ENCODE measurements at places on chromosomes 7 and 10.

GRCh38 chr7:77353911-77354310 lies 62.2 kb downstream of the GSAP start:
- no peak for DNase-seq

DNA sequence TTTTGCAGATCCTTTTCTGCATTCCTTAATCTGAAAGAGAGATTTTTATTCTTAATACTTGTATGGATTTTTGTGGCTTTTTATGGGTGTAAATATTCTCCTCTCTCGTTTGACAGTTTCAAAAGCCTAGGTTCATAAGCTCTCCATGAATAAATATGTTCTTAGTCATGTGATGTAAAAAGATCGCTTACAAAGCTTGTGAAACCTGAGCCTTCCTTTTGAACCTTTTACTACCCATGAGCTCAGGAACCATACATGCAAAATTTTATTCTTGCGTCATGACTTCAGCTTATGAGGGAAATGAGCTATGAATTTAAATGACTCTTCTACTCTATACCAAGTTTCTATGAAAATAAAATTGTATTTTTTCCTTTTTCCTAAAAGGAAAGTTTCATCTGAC lies 98.7 kb downstream of the POLL start:
- DNase-seq, result no peak

DNA sequence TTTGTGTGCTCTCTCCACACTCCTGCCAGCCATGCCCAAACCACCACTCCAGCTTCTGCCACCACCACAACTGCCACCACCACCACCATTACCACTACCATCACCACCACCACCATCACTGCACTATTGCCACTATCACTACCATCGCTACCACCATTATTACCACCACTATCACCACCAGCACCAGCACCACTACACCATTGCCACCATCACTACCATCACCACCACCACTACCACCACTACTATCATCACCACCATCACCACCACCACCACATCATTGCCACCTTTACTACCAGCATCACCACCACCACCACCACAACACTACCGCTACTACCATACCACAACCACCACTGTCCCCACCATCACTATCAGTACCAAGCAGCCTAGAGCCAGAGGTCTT lies 26.0 kb upstream of the ZNF800 start:
- no peak for DNase-seq

DNA sequence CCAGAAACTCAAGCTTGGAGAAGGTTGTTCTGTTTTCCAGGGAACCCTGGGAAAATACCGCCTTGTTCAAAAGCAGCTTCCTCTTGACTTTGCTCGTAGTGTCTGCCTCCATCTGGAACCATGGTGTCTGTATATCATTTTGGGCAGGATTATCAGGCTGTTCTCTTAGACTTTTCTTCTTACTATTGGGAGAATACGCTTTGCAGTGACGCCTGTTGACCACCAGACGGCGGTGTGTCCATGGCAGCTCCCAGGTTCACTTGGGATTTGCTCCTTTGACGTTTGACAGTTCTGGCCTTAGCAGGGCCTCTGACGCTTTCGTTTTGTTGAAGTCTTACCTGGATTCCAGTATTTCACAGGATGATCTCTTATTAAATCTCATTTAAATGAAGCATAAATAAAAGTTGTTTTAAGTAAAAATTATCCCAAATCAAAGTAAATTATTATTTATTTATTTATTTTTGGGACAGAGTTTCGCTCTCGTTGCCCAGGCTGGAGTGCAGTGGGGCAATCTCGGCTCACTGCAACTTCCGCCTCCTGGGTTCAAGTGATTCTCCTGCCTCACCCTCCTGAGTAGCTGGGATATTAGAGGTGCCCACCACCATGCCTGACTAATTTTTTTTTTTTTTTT lies 41.8 kb upstream of the GJD4 start:
- peak; percentile 71 for DNase-seq

DNA sequence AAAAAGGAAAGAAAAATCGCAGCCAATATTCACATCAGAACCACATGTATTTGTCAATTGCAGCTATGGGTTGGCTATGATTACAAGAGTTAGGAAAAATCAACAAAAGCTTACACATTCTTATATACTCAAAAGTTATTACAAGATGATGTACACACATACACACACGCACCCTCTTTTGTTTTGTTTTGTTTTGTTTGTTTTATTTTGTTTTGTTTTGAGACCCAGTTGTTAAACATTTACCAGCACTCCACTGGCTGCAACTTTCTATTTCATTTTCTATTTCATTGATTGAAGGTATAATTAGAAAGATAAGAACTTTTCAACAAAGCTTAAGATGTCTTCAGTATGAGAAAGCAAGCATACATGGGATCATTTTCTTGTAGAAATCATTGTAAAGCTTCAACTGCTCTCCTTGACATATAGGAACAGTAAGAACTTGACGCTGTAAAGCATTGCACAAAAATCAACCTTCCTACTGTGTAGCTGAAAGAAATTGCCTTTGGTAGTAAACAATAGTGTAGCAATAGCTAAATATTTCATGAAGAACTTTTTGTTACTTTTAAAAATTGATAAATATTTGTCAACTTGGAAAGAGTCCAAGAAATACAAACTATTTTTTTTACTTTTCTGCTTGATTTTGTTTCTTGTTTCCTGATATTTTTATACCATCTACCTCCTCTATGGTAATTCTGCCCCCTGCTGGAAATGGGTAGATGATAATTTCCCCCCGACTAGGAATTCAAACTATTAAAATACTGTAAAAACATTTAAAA lies 205.9 kb downstream of the MBL2 start:
- peak; percentile 4 for DNase-seq

- no peak for DNase-seq
These were observed 13.5 kb downstream of the ASL start for GRCh38 chr7:66088861-66089838.

DNA sequence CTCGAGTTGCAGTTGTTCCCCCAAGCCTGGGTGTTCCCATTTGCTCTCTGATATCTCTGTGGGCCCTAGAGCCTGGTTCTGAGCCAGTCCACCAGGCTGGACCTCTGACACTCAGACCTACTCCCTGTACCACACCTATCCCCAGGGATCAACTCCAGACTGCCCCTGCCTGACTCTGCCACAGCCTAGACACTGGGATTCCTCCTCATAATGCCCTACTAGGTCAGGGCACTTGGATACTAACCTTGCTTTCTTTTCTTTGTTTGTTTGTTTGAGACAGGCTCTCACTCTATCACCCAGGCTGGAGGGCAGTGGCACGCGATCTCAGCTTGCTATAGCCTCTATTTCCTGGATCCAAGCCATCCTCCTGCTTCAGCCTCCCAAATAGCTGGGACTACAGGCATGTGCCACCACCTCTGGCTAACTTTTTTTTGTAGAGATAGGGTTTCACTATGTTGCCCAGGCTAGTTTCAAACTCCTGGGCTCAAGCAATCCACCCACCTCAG lies 30.8 kb upstream of the PDCD4 start:
- DNase-seq, result no peak

DNA sequence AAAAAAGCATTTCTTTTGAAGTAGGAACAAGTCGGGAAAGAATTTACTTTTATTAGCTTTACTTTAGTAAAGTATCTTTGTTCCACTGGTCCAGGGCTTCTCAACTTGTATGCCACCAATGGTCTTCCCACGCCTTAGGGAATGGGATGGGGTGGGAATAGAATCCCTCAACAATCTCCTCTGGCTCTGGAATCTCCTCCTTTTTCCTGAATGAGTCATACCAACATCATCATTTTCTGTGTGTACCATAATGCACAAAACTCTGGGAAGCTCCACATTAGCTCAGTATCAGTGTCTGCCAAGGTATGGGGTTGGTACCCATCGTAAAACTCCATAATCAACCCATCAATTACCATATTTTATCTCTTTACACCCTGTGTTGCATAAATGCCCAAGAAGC lies 159.4 kb upstream of the BMPER start:
- no peak for DNase-seq

GRCh38 chr7:15424468-15424867 lies 137.3 kb downstream of the AGMO start:
- no peak for DNase-seq

GRCh38 chr7:157676456-157677255 lies 339.9 kb downstream of the DNAJB6 start:
- no peak for DNase-seq

GRCh38 chr10:804787-805619 lies 115.5 kb upstream of the DIP2C start:
- no peak for DNase-seq

DNA sequence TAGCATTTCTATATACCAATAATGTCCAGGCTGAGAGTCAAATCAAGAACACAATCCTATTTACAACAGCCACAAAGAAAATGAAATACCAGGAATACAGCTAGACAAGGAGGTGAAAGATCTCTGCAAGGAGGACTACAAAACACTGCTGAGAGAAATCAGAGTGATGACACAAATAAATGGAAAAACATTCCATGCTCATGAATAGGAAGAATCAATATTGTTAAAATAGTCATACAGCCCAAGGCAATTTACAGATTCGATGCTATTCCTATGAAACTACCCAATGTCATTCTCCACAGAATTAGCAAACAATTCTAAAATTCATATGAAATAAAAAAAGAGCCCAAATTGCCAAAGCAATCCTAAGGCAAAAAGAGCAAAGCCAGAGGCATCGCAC lies 116.8 kb upstream of the ZNF32 start:
- DNase-seq, result no peak

- DNase-seq, result no peak
These were observed 17.6 kb upstream of the PHYH start for GRCh38 chr10:13317474-13317873.

DNA sequence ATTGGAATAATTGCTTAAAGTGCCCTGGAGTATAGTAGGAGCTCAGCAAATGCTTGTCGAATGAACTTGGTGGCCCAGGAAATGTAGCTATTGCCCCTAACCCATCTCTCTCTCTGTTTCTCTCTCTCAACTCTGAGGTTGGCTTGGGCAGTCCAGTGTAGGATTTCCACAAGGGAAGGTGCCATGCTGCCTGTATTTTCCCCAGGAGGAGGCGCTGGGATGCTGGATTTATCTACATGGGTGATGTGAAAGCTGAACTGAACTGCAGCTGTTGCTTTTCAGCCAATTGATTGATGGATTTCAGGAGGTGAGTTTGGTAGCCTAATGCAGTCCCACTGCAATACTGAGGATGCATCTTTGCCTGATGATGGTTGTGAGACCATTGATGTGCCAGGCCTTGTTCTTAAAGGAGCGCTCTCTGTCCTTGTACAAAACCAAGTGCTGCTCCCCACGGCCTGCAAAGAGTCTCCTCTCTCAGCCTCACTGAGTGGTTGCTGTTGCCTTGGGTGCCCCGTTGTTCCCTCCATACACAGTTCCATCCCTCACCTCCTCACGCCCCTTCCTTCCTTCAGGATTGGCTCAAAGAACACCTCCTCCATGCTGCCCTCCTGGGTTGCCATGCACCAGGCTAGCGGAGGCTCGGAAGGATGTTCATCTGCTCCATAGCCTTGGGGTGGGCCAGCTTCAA lies 200.6 kb downstream of the GLRX3 start:
- DNase-seq, result no peak

- peak; percentile 66 for DNase-seq
These were observed 20.0 kb downstream of the RBM17 start for GRCh38 chr10:6108631-6109443.

DNA sequence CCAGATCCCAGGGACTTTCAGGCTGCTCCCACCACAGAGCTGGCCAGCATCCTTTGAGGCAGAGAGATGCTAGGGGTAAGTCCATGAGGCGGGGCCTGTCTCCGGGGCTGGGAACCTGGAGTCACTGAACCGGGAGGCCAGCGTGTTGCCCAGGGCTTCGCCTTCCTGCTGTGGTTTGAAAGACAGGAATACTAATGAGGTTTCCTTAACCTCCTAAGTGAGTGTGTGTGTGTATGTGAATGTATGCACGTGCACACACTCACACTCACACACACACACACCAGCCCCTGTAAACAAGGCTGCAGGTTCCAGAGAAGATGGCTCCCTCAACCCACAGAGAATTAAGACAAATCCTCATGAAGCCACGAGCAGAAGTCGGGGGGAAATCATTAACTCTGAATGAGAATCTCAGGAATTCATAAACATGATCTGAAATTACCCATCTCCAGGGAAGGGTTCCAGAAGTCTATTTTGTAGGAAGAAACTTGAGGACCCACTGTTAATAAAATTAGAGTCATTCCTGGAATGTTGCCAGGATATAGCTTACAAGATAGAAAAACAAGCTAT lies 20.3 kb upstream of the PFKP start:
- DNase-seq, result no peak

Measured in germinal center (tissue), 1 donor.